ENCODE measurements at places on chromosomes 1 and 21.

GRCh38 chr1:61050541-61051442, 31.6 kb upstream of the NFIA start:
- no peak for DNase-seq

DNA sequence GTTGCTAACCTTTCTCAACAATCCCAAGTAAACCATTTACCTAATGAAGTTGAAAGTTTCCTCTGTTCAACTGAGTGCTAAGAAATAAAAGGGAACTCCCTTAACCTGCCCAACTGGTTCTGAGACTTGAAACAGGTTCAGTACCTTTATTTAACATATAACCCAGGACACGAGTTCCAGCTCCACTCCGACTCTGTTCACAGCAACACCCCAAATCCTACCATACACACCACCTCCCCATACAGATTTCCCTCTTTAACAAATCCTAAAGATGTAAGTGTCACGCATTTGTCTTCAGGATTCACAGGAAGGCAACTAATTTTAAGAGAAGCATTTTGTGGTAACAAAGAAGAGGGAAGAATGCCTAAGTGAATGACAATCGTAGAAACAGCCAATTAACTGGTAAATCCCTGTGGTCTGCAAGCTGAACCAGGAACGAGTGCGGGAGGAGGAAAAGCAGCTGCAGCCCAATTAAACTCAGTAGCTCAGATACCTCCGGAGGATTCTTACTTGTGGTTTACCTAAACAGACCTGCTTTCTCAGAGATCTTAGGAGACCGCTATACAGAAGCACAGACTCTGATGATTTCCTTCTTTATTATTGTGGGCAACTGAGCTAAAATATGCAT, 134.5 kb upstream of the MAGI3 start:
- DNase-seq, result no peak

GRCh38 chr1:43849670-43850069, 83.9 kb upstream of the ARTN start:
- DNase-seq, result no peak

GRCh38 chr1:3727042-3727824, 25.0 kb upstream of the CCDC27 start:
- no peak for DNase-seq

DNA sequence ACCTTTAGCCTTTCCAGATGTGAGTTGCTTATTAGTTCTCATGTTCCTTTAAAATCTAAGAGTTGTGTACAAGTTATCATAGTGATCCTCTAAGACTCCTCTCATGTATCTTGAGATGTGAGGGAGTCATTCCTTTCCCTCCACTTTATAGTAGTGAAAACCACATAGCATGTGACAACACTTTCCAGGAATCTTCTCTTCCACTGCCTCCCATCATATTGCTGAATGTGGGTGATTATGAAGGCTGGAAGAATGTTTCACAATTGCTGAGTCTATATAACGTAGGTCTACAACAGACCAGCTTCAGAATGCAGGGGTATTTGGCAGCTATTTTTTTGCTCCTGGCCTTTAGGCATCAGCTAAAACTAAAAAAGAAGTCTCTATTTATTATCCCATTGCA, 44.7 kb upstream of the LRRC7 start:
- no peak for DNase-seq

DNA sequence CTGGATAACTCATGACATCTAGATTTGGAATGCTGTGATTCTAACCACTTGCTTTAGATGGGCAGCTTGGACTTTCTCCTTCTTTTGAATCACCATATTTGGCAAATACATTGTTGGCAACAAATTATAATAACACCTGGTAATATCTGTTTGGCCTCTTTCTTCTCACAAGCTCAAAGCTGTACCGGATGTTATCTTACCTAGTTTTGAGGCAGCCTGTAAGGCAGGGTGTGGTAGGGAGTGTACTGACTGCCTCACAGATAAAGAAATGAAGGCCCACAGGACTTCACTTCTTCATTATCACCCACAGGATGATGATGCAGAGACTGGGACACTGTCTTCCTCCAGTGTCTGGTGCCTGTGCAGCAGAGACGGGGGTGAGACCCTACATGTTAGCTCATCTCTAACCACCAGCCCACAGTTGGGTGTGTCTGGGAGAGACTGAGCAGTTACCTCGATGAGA, 28.5 kb downstream of the TUFT1 start:
- DNase-seq, result no peak

DNA sequence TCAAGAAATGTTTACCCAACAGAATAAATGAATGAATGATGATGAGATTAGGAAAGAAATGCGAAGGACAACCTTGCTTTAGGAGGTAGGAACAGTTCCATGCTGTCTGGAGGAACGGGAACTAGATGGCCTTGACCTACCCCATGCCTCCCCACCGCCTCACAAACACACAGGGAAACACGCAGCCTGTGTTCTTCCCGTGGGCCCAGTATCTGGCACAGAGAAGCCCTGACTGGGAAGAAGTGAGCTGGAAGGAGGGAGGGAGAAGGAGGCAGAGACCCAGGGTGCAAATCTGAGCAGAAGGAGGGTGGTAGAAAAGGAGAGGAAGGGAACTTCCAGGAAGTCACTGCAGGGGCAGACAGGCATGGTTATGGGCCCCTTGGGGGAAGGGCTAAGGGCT, 3.5 kb upstream of the ADORA1 start:
- no peak for DNase-seq

GRCh38 chr1:247905910-247906503, 10.6 kb downstream of the OR2W3 start:
- no peak for DNase-seq

DNA sequence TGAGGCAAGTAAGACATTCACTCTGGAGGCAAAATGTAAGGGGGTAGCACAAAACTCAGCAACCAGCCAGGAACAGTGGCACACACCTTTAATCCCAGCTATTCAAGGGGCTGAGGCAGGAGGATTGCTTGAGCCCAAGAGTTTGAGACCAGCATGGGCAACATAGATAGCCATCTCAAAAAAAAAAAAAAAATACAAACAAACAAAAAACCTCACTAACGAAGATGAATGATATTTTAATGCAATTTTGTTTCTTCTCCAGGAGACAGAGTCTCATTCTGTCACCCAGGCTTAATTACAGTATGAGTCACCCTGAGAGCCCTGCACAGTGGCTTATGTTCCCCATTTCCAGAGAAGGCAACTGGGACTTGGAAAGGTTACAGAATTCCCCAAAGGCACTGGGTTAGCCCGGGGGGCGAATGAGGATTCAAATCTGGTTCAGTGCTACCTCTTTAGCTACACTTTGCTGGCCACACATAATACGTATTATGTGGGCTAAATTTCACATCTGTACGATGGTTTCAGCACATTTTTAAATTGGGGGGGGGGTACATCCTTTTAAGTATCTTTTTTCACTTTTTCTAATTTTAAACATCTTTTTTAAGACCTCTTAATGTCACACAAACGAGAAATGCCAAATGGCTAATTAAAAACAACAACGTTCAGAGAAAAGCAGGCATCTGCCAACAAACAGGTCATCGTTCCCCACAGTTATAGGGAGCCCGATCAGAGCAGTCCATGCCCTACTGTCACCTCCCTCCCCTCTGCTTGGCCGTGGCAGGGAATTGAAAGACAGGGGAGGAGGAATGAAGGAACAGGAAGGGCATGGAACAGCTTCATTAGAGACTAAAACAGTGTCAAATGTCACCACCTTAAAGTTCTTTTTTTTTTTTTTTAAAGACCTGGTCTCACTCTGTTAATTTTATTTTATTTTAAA, 3.5 kb downstream of the CELA2A start:
- DNase-seq, result no peak

- no peak for DNase-seq
Observed at GRCh38 chr1:26166719-26167281, 2.0 kb downstream of the C1orf232 start.

DNA sequence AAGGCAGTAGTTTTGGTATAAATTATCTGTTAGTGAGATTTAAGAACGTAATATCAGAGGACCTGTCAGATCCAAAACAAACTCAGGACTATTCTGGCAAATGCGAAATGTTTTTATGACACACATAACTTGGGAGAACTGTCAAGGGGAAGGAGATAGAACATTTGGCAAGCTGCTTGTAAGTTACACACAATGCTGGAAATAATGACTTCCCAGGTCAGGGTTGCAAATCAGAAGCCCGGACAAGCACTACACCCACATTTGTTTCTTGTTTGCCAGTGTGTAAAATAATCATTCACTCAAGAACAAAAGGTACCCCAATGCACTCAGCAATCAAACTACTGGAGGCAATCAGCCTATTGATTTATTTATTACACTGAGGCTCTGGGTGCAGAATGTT, 354.7 kb downstream of the KCNH1 start:
- DNase-seq, result no peak

GRCh38 chr1:206809504-206810084, 37.3 kb upstream of the IL10 start:
- DNase-seq, result no peak

DNA sequence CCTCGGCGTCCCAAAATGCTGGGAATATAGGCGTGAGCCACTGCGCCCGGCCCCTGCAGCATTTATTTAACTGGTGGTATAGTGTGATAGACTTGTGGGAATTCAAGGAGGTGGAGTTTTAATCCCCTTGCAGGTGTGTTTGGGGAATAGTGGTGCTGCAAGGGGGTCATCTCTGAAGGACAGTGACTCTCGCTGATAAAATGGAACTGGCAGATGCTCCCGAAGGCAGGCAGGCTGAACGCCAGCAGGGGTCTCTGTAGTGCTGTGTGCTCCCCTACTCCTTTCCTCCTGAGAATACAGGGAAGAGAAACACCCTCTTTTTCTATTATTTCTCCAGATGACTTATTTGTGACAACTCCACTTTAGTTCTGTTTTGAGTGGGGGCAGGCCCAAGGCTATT, 4.0 kb downstream of the OSCP1 start:
- no peak for DNase-seq

GRCh38 chr1:119331915-119332314, 36.7 kb upstream of the HAO2 start:
- no peak for DNase-seq

GRCh38 chr1:113756461-113756860, 2.8 kb downstream of the PHTF1 start:
- DNase-seq, result no peak

DNA sequence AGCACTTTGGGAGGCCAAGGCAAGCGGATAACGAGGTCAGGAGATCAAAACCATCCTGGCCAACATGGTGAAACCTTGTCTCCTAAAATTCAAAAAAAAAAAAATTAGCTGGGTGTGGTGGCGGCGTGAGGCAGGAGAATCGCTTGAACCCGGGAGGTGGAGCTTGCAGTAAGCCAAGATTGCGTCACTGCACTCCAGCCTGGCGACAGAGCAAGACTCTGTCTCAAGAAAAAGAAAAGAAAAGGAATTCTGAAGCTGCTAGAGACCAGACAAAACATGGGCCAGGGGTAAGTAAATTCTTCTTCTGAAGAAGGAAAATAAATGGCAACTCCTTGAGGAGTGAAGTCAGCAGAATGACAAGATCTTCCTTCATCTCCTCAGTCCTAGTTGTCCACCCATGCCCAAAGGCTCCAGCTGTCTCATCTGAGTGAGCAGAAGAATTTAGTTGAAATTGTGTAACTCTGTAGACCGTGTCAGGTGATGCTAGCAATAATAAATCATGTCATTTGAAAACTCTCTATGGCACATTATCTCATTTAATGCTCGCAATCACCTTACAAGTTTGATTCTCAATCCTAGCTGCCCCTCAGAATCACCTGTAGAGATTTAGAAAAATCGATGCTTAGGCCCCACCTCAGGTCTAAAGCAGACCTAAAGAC, 14.3 kb downstream of the PDZK1 start:
- DNase-seq, result no peak

GRCh38 chr1:24575905-24576587, 20.2 kb downstream of the NCMAP start:
- no peak for DNase-seq

DNA sequence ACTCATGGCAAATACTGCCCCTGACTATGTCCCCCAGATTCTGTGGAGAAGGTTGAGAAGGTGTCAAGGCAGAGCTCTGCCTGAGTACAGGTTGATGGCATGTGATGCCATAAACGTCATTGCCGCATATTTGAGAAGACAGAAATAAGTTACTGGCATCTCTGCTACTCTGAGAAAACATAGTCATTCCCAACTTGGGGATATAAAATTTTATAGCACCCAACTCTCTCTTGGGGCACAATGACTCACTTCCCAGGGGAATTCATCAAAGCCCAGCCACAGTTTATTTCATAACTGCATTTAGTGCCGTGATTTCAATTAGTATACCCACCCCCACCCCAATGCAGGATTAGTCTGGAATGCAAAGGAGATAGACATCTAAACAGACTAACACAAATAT, 101.9 kb upstream of the TNR start:
- no peak for DNase-seq

DNA sequence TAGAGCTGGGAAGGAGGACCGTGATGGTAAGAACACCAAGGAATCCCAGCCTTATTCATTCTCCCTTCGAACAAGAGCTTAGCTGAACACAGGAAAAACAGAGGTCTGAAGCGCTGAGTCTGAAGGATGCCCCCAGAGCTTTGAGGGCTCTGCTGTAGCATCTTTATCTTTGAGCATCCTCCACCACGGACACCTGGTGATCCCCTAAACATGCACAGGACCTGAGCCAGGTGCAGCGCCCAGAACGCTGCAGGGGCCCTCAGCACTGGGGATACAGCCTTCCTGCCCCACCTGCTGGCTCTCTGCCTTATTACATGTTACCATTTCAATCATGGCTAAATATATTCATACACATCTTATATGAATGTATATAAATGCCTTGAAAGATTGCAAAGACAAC, 7.7 kb upstream of the GPATCH4 start:
- DNase-seq, result peak; percentile 40

DNA sequence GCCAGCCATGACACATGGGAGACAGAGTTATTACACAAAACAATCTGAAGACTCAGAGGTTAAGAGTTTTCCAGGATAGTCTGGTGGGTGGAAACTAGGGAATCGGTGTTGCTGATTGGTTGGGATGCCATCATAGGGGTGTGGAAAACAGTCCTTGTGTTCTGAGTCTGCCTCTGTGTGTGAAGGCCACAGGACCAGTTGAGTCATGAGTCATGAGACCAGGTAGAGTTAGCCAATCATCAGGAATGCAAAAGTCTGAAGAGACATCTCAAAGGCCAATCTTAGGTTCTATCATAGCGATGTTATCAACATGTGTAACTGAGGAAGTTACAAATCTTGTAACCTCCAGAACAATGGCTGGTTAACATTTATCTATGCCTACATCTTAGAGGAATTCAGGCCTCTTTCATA, 49.7 kb upstream of the NEK7 start:
- DNase-seq, result no peak
